ENCODE measurements at places on chromosomes 3 and 15.

- no peak for DNase-seq
These were observed 71.9 kb upstream of the PRR23E start for GRCh38 chr3:127120851-127121647.

GRCh38 chr3:190577225-190577624 lies 63.3 kb downstream of the IL1RAP start:
- no peak for DNase-seq

DNA sequence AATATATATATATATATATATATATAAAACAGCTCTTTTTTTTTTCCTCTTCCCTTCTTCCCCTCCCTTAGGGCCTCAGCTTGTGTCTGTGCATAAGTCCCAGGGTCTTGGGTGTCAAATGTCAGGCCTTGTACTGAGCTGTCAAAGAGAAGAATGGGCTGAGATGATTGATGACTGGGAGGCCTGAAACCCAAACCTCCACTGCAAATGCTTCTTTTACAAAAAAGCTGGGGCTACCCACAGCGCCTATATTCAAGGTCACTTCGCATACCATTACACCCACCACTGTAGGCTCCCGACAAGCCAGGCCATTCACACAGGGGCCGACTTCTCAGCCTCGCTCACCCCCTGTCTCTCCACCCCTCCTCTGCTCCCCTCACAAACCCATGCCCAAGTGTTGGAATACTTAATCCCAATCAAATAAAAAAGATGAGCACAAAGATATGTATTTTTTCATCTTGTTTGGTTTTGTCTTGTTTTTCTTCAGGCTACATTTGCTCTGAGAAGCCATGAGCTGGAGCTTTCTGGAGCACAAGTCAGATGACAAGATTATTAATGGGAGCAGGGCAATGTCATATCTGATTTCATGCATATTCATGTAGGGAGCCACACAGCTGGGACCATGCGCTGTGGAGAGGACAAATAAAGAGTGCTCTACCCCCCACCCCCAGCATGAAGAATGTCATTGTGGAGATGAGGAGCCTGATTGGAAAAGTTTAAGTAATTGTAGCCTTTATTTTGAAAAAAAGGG lies 614.4 kb upstream of the NR2F2 start:
- DNase-seq = no peak

DNA sequence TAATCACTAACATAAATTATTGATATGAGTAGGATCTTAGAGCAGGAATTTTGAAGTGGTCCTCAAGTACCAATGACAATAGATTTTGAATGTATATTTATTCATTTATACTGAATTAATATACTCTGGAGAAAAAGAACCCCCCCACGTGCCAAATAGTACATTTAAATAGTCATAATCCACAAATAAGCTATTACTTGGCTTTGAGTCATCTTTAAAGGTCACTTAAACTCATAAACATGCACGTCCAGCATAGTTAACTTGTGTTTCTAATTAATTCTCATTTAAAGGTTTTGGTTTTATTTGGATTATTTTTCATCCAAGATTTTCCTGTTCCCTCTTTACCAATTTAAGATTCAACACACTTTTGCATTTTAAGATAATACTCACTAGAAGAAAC lies 35.1 kb downstream of the FGF7 start:
- no peak for DNase-seq

- no peak for DNase-seq
These were observed 1.9 kb downstream of the VGLL3 start for GRCh38 chr3:86989006-86989405.

DNA sequence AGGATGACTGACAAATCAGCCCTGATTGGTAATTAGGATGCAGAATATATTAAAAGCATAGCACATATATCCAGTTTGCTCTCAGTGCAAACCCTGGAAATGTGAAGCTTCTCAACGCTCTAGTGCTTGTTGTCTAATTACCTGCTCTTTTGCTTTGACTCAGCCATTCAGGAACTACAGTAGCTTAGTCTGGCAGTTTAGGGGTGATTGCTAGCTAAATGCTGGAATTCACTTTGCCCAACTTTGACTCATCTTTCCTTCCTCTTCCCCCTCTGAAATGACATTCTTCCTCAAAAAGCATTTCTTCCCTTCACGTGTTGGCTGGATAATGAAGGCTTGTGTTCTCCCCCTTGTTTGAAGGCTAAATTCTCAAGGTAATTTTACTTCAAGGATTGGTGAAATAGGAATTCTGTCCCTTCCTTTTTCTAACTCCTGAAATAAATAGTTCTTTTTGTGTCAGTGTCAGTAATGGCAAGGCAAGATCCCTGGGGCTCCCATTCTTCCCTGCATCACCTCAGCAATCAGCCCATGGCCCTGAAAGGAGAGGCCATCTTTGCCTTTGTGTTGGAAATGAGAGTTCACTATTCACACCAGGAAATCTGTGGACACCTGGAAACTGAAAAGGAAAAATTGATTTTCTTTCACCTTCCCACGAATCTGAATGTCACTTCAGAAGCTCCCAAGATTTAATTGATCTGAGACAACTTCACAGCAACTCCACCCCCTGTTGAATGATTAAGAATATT lies 103.6 kb downstream of the ECT2 start:
- peak; percentile 25 for DNase-seq

- no peak for DNase-seq
These were observed 85.4 kb upstream of the BOC start for GRCh38 chr3:113125951-113126350.

GRCh38 chr3:5806192-5806591 lies 618.7 kb downstream of the EDEM1 start:
- no peak for DNase-seq

DNA sequence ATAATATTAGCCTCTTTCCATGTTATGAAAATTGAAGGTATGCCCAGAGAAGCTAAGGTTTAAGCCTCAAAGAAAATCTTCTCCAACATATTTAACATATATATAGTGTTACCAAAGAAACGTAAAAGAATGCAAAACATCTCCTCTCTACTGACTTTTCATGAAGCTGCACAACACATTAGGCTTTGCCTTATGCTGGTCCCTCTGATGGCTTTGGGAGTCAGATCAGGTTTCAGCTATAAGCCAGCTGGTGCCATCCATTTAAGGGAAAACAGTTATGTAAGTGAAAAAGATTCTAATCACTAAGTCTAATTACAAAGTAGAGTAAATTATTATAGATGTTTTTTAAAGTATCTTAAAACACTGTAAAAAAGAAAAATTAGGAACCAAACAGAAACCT lies 410.5 kb downstream of the LSAMP start:
- no peak for DNase-seq

DNA sequence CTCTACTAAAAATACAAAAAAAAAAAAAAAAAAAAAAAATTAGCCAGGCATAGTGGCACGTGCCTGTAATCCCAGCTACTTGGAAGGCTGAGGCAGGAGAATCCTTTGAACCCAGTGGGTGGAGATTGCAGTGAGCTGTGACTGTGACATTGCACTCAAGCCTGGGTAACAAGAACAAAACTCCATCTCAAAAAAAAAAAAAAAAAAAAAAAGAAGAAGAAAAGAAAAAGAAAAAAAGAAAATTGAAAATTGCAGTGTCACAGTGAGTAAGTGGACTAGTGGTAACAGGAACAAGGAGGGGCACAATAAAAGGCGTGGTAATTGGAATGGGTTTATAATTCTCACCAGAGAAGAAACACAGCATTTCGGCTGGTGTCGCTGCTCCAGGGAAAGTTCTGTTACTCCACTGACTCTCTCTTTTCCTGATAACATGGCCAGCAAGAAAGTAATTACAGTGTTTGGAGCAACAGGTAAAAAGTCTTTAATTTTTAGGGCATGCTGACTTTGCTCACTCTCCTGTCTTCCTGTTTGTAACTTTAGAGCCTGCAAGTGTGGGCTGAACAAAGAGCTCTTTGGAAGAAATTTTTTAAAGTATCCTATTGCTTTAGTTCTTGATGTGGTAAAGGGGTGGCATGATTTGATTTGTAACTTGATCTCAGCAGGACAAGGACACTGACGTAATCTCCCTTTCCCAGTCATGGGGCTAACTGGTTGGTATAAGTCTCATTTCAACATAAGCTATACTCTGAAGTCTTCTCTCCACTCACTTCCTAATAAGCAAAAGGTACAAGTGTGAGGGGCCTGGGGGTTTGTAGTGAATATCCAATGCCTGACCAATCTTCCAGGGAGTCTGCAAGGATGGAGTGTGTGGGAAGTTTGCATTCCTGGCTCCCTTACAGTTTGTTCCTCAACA lies 22.1 kb upstream of the TRA2B start:
- peak; percentile 83 for DNase-seq

- no peak for DNase-seq
These were observed 527.3 kb downstream of the SHQ1 start for GRCh38 chr3:72320955-72321303.

GRCh38 chr3:190585805-190586630 lies 72.1 kb downstream of the IL1RAP start:
- peak; percentile 65 for DNase-seq

DNA sequence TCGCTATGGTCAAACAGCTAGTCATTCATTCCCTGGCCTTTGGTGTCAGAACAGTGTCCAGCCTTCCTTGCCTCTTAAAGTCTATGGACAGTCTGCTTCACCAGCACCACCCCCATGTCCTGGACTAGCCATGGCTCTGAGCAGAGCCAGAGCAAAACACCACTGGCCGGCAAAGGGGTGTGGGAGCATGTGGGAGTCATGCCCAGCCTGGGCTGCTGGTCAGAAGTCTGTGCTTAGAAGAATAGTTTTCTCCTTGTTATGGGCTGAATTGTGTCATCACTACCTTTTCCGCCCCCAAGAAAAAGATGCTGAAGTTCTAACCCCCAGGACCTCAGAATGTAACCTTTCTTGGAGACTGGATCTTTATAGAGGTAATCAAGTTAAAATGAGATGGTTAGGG lies 132.9 kb upstream of the LPP start:
- peak; percentile 45 for DNase-seq

- DNase-seq = peak; percentile 74
These were observed 135.1 kb upstream of the RASGRP1 start for GRCh38 chr15:38699633-38700230.

DNA sequence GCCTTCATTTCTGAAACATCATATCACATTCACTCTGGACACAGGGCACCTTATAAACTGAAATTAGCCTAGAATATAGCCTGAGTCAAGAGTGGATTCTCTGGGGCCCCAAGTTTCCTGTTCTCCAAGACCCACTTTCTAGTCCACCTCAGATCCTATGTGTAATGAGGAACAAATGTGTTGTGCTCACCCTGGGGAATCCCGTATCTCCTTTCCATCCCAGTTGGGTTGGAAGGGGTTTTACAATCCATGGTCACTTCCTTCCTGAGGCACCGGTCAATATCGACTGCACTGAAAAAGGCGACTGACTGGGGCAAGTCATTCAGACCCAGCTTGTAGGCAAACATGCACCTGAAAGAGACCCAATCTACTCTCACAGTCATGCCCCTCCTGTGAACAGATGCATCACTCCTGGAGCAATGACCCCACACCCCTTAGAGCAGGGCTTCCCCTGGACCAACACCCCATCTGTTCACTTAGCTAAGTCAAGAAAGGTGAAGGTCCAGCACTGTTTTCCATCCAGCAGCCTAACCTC lies 17.4 kb downstream of the POLG start:
- DNase-seq = no peak

DNA sequence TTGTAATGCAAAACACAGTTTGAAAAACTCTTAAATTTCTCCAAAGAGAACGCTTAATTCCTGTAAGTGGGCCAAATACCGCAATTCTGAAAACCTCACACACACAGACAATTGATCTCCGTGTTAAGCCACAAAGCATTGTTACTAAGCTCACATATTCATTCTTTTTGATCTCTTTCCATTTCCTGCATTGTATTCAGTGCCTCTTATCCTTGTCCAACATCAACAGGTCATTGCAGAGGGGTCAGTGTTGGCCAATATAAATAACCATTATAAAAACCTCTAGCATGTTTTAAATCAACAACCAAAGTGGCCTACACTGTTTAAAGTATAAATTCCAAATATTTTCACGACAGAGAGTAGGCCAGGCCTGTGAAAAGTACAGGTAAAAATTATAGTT lies 171.1 kb downstream of the PDZRN3 start:
- no peak for DNase-seq

- DNase-seq = peak; percentile 13
These were observed 750 bp downstream of the PODXL2 start for GRCh38 chr3:127629467-127630403.

DNA sequence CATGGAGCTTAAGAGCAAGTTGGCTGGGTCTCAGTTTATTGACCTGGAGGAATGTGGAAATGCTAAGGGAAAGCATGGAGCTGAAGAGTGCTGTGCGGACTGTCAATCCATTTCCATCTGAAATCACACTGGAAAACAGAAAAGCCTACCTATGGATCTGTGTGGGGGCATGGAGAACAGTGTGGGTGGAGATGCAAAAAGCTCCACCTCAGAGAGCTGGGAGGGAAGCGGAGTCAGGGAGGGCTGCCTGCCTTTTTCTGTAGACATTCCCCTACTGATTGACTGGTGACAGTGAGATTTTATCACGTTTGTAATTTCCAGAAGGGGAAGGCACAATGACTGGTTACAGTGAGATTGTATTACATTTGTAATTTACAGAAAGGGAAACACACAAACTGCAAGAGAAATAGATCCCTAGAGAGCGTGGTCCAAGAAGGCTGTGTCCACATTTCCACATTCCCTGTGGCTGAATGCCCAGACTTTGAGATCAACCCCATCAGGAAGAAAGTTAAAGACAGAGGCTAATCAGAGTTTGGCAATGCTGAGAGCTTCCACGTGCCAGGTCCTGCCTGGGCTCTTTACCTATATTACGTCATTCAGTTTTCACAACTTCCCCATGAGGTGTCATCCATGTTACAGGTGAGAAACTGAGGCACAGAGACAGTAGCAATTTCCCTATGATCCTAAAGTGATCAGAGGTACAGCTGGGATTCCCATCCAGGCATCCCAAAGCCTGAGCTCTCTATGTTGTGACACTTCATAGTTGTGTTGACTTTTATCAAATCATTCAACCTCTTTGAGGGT lies 67.7 kb upstream of the NSMCE3 start:
- DNase-seq = no peak

- no peak for DNase-seq
These were observed 445.1 kb upstream of the RBMS3 start for GRCh38 chr3:28835751-28836150.

GRCh38 chr3:190070622-190071347 lies 49.9 kb downstream of the P3H2 start:
- no peak for DNase-seq

- no peak for DNase-seq
These were observed 100.4 kb upstream of the NR2E3 start for GRCh38 chr15:71709808-71710418.

DNA sequence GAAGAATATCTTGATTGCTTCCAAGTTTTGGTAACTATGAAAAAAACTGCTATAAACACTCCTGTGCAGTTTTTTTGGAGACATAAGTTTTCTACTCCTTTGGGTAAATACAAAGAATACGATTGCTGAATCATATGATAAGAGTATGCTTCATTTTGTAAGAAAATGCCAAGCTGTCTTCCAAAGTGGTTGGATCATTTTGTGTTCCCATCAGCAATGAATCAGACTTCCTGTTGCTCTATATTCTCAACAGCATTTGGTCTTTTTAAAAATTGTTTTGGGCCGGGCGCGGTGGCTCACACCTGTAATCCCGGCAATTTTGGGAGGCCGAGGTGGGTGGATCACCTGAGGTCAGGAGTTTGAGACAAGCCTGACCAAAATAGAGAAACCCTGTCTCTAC lies 14.5 kb downstream of the BTD start:
- no peak for DNase-seq

Data from suppressor macrophage (primary cell).